ENCODE measurements at places on chromosomes 2 and 18. TPM values are rescaled to one million over a fixed set of nuclear protein-coding genes. Genes with fewer than 3 reads are reported as not detected.

GRCh38 chr2:201644001-201644400, 698 bp upstream of the TMEM237 start:
- no peak for ATAC-seq

DNA sequence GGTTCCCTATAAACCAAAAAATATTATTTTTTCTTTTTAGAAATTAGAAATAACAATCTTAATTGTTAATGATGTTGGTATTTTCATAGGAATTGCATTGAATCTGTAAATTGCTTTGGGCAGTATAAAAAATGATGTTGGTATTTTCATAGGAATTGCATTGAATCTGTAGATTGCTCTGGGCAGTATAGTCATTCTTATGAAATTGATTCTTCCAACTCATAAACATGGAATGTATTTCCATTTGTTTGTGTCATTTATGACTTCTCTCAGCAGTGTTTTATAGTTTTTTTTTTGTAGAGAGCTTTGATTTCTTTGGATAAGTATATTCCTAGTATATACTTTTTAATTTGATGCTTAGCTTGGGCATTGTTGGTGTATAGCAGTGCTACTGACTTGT, 82.0 kb upstream of the NT5C1B start:
- no peak for ATAC-seq

DNA sequence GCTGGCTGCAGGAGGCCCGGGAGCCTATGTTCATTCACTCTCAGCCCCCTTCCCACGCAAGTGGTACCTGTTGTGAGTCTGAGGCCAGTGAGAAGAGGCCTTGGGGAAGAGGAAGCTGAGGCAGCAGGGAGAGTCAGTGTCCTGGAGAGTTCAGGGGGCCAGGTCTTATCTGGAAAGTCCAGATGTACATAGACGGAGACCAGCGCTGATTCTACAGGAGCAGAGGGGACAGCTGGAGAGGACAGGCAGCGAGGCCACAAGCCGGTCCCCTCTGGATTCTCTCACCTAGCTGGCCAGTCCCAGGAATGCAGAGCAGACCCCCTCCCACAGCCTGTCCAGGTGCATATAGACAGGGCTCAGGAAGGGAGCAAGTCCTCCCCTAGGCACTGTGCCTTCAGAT, 29.1 kb upstream of the SELENOI start:
- ATAC-seq, result no peak

- no peak for ATAC-seq
Observed at GRCh38 chr2:238338710-238339394, 18.5 kb downstream of the TRAF3IP1 start.

GRCh38 chr2:176924909-176925534, 287.6 kb upstream of the HNRNPA3 start:
- no peak for ATAC-seq

The DSG4 gene
- total RNA-seq, result not detected

The CCDC102B gene
- 1.2 TPM for total RNA-seq

The CAPN13 gene
- 1.4 TPM for total RNA-seq

The CNTNAP5 gene
- not detected for total RNA-seq

Data from esophagus mucosa (tissue), 1 donor.